ENCODE measurements at places on chromosomes 12 and 14.

DNA sequence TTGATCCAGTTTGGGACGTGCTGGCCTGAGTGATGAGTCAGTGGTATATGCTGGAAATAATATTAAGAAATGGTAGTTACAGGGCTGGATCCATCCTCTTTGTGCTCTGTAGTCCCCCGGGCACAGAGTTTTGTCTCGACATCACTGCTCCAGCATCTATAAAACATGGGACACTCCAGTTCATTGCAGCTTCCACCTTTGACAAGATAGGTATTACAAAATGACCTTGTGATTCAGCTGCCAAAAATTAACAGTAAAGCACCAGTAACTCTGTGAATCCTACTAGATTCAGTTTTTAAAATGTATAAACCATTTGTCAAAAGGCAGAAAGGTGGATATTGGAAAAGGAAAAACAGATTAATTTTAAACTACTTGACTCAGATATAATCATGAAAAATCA lies 14.6 kb upstream of the GNG2 start:
- no peak for DNase-seq

DNA sequence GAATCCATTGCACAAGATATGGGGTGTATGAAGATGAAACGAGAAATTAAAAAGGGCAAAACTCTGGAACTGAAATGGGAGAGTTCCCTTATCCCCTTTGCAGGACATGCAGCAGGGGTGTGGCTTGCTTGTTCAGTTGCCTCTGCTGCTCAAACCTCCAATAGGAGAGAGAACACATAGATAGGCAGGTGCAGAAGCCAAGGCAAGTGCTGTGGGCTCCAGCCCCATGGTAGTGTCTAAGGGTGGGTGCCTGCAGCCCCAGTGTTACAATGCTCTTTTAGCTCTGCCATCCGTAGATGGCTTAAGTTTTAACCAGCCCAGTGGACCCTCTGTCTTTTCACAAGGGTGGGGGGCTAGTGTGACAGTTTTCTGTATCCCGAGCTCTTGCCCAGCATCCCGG lies 69.7 kb downstream of the CMAS start:
- no peak for DNase-seq

DNA sequence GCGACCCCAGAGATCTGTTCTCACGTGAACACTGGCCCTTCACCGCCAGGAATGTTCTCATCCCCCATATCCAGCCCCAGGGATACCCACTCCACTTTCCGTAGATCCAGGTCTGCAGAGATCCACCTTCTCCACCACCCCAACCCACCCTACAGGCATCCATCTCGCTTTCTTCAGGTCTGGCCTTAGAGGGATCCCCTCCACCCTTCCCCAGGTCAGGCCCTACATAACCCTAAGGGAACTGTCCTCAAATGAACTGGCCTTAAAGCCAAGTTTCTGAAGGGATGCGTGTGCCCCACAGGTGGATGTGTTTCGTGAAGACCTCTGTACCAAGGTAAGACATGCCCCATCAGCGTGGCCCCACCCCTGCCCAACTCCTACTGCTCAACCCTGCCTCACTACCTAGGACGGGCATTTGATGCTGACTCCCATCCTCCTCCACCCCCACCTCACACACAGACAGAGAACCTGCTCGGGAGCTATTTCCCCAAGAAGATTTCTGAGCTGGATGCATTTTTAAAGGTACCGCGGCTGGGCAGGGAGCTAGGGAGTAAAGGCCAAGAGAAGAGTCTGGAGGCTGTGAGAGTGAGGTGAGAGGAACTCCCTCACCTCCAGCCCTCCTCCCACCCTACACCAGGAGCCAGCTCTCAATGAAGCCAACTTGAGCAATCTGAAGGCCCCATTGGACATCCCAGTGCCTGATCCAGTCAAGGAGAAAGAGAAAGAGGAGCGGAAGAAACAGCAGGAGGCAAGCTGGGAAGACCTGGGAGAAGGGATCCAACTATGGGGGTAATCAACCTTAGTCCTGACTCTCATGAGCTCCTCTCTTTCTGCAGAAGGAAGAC lies 912 bp downstream of the PSME1 start:
- DNase-seq, result peak; percentile 32

DNA sequence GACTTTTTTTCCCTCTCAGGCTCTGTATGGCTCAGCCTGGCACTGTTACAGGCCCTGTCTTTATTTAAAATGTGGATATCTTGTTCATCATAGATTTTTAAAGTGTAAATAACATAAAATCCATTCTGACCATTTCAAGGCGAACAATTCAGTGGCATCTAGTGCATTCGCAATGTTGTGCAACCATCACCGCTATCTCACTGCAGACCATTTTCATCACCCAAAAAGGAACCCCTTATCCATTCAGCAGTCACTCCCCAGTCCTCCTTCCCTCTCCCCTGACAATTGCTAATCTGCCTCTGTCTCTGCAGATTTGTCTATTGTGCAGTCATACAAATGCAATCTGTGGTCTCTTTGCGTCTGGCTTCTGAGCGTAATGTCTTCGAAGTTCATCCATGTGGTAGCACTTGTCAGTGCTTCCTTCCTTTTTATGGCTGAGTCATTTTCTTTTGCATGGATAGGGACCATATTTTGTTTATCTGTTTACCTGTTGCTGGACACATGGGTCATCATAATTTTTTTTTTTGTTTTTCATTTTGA lies 148.8 kb upstream of the LHX5 start:
- DNase-seq, result no peak

DNA sequence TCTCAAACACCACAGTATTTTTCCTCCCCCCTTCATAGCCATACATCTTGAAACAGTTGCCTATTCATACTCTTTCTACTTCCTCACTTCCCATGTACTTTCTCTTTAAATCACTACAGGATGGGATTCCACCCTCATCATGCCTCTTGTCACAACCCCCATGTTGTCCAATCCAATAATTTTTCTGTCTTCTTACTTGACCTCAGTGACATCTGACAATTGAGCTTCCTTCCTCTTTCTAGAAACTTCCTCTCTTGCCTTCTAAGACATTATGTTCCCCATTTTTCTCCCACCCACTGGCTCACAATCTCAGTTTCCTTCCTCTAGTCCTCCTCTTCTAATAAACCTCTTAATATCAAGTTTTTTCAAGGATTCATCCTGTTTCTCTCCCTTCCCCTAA lies 5.3 kb downstream of the C2CD5 start:
- no peak for DNase-seq

DNA sequence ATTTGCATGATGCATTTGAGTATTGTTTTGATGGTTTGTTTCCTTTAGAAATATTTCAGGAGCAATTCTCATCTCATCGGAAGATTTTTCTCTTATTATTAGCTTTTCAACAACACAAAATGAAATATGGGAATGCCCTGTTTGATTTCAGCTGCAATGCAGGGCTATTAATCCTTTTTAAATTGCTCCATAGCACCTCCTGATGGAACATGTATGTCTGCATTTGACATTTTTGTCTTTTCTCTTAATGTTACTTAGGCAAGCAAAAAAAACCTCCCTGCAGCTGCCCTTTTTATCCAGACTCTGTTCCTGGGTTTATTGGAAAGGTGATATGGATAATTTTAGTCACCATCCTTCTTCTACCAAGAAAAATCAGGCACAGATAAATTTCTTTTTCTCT lies 895.8 kb downstream of the RPS29 start:
- DNase-seq, result no peak

- DNase-seq, result peak; percentile 83
These were observed 10.2 kb upstream of the GOLGA5 start for GRCh38 chr14:92783813-92784431.

GRCh38 chr12:98840325-98840724 lies 195.2 kb downstream of the APAF1 start:
- DNase-seq, result no peak

DNA sequence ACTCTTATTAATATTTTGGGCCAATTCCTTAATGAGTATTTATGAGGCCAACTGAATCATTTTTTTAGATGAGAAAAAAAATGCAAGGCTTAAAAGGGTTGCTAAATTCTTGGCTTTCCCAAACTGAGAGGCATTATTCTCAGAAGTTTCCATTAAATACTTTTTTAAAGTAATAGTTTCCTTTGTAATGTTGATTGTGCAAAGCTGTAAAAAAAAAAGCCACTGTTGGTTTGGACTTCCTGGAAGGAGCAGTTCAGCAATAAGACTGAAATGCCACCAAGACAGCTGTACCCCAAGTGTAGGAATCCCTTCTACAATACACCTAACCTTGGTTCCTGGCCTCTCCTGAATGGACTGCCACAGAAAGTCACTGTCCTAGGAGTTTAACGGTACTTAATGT lies 231.3 kb downstream of the MON2 start:
- DNase-seq, result no peak

GRCh38 chr14:83163016-83163415 lies 1629.4 kb upstream of the SEL1L start:
- DNase-seq, result no peak

- no peak for DNase-seq
These were observed 254.4 kb upstream of the BTG1 start for GRCh38 chr12:92400006-92400405.

- no peak for DNase-seq
These were observed 193.5 kb upstream of the CNOT2 start for GRCh38 chr12:70049596-70050360.

GRCh38 chr12:124687917-124688316 lies 120.5 kb upstream of the NCOR2 start:
- peak; percentile 37 for DNase-seq

All from NCI-H1092 treated with DMSO at 0.1 percent for 48 hours (cell line).